ENCODE measurements at places on chromosomes 4 and X.
A peak's percentile ranks its signal among the peaks of the same experiment; 100 is the strongest.

DNA sequence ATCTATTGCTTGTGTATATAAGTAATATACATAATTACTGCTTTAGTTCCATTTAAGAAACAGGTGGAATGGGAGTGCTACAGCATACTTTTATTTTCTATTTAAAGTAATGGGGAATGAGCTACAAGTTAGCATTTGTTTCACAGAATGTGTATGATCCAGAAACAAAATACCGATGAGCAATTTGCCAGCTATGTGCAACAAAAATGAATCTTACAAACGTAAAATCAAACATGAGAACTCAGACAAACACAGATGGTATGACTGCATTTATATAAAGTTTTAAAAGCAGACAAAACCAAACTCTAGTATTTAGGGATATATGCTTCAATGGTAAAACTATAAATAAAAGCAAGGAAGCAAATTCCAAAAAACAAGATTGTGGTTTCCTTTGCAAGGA, 141.7 kb downstream of the PAPSS1 start:
- DNase-seq: no peak

DNA sequence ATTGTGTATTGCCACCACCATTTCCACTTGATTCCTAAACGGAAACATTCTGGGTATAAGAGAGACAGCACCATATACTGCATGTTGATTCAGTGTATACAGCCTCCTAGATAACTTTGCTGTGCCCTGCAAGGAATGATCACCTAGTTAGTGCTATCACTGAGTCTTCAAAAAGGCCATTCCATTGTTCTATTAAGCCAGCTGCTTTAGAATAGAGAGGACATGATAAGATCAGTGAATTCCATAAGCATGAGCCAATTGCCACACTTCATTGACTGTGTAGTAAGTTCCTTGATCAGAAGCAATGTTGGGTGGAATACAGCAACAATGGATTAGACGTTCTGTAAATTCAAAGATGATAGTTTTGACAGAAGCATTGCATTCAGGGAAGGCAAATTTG, 1047.3 kb downstream of the PCDH18 start:
- DNase-seq: no peak

DNA sequence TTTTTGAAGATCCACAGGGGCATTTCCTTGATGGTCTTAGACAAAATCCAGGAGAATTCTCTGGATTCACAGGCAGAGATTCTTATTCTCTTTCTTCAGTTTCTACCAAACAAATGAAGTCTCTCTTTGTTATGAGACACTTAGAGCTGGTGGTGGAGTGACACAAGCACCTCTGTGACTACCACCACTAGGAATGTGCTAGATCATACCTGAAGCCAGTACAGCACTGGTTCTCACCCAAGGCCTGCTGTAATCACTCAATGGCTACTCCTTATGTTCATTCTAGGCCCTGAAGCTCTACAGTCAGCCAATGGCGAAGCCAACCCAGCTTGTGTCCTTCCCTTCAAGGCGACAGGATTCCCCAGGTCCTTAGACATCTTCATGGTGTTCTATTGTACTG, 482.3 kb downstream of the TRAM1L1 start:
- no peak for DNase-seq

- no peak for DNase-seq
These were observed 355.2 kb upstream of the GALNT7 start for GRCh38 chr4:172813359-172813923.

- DNase-seq: no peak
These were observed 289.5 kb downstream of the USP46 start for GRCh38 chr4:52369649-52370048.

DNA sequence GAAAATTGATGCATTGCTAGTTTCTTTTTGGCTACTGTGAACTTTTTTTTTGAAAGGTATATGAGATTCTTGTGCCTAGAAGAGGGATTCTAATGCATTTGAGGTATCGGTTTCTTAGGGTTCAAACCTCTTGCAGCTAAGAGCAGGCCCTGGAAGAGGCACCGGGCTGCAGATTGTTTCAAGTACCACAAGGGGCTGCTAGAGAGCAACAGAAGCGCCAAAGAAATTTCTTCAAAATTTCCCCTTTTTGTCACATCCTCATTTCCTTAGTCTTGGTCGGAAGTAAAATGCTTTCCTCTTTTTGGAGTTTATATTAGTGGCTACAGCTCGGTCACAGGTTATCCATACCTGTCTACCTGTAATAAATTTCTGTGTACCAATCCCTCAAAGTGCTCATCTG, 89.8 kb downstream of the PDGFRA start:
- peak; percentile 15 for DNase-seq

DNA sequence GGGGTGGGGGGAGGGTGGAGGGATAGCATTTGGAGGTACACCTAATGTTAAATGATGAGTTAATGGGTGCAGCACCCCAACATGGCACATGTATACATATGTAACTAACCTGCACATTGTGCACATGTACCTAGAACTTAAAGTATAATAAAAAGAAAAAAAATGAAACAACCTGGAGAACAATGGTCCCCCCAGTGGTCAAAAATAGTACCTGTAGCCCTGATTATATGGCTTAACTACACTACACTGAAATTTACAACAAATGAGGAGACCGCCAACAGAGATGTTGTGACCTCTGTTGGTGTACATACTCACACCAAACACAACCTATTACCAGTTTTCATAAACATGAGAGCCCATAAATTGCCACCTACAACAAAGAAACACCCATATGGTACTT, 7.3 kb upstream of the MAGEE1 start:
- no peak for DNase-seq

DNA sequence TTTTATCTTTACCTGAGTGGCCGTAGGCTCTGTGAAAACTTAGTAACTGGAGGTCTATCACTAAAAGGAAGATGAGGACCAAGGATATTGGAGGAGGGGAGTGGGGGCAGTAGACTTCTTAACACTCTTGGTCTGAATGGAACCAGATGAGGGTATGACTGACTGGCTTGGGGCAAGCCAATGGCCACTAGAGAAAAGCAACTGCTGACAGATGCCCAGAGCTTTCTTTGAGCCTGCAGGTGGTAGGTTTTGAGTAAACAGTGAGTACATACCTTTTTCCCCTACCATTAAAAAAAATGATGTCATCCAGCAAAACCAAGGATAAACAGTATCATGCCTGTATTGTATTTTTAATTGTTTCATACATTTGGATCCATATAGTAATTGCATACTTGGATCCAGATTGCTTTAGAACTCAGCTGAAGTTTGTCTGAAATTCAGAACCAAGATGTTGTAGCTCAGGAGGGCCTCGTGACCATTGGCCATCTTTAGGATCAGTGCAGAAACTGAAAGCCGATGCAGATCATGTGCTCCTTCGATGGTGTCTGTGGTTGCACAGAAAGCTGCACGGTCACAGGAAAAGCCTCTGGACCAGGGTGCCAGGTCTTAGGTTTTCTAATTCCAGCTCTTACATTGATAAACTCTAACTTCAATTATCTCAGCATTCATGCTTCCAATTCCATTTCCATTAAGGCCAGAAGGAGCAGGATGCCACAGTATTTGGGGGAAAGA, 131.0 kb downstream of the PDGFRA start:
- no peak for DNase-seq

DNA sequence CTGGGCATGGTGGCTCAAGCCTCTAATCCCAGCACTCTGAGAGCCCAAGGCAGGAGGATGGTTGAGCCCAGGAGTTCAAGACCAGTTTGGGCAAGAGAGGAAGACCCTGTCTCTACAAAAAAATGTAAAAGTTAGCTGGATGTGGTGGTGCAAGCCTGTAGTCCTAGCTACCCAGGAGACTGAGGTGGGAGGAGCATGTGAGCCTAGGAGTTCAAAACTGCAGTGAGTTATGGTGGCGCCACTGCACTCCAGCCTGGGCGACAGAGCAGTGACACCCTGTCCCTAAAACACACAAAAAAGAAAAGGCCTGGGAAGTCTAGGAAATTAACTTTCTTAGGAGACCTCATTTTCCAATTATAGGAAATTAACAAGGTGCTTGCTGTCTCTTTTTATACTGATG, 76.8 kb downstream of the JAKMIP1 start:
- DNase-seq: no peak

GRCh38 chr4:16029886-16030285, 53.9 kb downstream of the PROM1 start:
- no peak for DNase-seq

GRCh38 chrX:123909523-123909922, 49.7 kb downstream of the XIAP start:
- no peak for DNase-seq

- DNase-seq: no peak
These were observed 3.6 kb downstream of the PCDH18 start for GRCh38 chr4:137528673-137529072.

- DNase-seq: no peak
These were observed 139.3 kb downstream of the MID1IP1 start for GRCh38 chrX:38940547-38940946.

DNA sequence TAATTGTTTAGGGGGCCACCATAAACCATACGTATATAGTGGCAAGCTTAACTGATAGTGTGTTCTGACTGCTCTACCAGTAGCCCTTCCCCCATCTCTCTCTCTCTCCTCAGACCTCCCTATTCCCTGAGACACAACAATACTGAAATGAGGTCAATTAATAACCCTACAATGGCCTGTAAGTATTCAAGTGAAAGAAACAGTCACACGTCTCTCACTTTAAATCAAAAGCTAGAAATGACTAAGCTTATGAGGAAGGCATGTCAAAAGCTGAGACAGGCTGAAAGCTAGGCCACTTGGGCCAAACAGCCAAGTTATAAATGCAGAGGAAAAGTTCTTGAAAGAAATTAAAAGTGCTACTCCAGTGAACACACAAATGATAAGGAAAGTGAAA, 78.0 kb downstream of the PRDM5 start:
- no peak for DNase-seq

DNA sequence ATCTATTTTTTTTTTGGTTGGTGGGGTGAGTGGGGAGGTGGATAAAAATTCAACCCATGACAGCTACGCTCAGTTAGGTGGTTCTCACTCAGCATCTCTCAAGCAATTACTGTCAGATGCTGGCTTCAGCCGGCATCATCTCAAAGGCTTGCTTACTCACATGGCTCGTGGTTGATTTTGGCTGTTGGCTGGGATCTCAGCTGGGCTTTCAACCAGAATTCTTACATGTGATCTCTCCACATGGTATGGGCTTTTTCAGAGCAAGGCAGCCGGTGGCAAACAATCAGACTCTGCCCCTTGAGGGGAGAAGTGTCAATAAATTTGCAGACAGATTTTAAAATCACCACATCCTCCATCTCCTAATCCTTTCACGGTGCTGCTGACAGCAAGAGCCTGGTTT, 47.2 kb downstream of the SLC34A2 start:
- no peak for DNase-seq

- no peak for DNase-seq
These were observed 211.9 kb upstream of the HS3ST1 start for GRCh38 chr4:11640584-11640983.

- DNase-seq: no peak
These were observed 264.2 kb downstream of the PPP3CA start for GRCh38 chr4:101083131-101083530.

- DNase-seq: no peak
These were observed 671.8 kb downstream of the CCSER1 start for GRCh38 chr4:90798948-90799347.

GRCh38 chrX:130245441-130245840, 23.3 kb downstream of the ZNF280C start:
- DNase-seq: no peak

DNA sequence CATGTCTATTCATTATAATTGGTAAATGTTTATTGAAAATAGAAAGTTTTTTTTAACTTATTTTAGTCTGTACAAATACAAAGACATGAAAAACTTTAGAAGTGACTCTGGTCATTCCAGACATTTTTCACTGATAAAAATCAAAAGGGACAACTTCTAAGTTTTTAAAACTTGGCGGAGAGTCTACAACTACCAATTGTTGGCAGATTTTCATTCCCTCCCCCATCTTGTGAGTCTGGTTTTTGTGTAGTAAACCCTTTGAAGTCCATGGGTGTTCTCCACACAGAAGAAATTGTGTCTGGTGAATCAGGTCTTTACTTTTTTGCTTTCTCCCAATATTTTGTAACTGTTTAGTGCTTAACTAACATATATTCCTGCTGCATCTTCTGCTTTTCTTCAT, 336.5 kb downstream of the PDGFC start:
- DNase-seq: no peak

DNA sequence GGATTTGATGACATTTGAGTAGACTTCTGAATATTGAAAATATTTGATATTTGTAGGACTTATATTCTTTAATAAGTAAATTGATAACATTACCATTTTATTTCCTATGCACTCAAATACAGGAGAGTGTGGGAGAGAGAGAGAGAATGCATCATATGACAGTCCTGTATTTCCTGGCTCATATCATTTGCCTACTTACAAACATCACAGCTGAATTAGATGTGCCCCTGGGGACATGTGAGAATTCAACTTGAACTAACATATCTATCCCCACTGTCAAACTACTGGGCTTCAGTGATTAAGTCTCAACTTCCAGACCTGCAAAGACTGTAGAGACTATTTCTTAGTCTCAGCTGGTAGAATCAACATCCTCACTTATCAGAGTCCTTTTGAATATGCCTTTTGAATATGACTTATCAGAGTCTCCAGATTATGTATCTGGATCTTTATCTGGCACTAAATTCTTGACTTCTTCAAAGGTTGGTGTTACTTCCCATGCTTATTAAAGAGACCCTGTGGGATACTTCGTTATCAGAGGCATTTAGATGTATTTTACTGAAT, 75.5 kb downstream of the PABPC4L start:
- no peak for DNase-seq

- no peak for DNase-seq
These were observed 130.8 kb upstream of the SFRP2 start for GRCh38 chr4:153919667-153920066.

GRCh38 chr4:18057821-18058533, 36.4 kb upstream of the LCORL start:
- no peak for DNase-seq

DNA sequence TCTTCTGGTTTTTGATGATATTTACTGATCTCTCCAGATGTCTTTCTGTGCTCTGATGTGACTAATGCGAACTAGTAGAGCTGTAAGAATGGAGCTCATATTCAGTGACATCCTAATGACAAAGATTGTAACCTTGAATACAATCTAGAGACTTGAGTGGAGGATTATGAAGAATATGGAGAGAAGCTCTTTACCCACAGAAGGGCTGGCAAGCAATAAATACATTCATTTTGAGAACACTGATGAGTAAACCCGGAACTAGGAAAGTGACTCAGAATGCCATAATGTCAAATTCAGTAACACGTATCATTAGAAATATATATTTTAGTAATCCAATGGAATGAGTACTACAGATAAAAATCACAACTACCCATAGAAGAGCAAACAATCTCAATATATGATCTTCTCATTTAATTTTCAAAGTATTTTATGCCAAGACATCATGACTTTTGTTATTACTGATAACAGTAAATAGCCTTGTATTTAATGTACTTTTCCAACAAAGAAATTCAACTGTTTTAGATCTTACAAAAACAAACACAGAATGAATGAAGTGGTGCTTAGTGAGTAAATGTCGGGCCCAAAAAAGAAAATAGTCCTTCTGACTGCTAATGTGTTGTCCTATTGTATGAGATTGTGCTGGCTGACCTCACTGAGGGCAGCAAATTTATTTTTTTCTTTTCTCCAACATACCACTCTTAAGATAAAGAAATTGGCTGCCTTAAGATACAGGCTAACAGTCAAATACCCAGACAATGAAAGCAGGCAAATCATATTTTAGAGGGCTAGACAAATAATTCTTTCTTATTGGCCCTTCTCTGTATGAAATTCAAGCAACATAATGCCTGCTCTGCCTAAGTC, 49.2 kb upstream of the HDAC8 start:
- no peak for DNase-seq

GRCh38 chr4:186297013-186297645, 31.1 kb downstream of the F11 start:
- no peak for DNase-seq

Measured in BE2C (cell line).